ENCODE measurements at places on chromosomes 3 and 15.

DNA sequence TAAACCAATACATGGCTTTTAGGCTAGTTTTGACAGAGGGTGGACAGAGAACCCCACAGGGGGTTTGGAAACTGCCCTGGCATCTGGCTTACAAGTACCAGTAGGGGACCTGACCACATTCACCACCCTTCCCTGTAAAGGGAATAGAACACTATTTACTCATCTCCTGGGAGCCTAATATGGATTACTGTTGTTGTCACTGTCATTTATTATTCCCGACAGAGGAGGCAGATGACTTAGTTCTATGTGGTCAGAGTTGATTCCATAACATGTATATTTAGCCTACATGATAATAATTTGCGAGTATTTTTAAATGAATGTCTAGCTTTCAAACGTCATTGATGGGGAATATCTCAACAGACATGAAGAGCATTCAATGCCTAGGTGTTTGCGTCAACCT lies 15.9 kb downstream of the ZBTB38 start:
- H3K27ac ChIP-seq: no peak overlapping the region
- H3K4me1 ChIP-seq: peaks cover 8% of the 10 kb centered on the region
- DNase-seq: no peak
- H3K36me3 ChIP-seq: no peaks in the 10 kb centered on the region
- H3K4me3 ChIP-seq: no peak overlapping the region

DNA sequence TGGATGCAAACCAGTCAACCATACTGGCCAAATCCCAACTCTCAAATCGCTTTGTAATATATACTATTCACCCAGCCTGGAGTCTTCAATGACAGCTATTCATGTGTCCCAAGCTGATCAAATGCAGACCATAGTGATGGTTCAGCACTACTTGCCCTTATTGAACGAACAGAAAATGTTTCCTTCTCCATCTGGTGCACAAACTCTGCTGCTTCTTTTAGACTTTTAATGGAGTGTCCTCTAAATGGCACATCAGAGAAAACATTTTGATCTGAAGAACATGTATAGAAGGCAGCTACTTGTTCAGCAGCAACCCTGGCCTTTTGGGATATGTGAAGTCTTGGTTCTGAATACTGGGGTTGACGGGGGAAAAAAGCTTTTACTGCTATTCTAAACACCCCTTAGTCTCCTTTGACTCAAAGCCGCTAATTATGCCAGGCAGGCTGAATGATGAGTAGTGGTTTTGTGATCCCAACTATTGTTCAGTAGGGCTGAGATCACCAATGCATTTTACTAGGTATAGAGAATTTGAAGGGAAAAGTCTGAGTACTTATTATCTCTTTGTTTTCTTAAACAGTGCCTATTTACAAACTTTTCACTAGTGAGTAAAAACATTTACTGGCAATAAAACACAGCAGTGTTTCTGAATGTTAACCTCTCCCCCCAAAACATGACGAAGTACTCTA lies 781.2 kb downstream of the ROBO1 start:
- H3K36me3 ChIP-seq: no peaks in the 10 kb centered on the region
- no peak overlapping the region for H3K27ac ChIP-seq
- H3K27me3 ChIP-seq: no peaks in the 10 kb centered on the region
- DNase-seq: no peak

DNA sequence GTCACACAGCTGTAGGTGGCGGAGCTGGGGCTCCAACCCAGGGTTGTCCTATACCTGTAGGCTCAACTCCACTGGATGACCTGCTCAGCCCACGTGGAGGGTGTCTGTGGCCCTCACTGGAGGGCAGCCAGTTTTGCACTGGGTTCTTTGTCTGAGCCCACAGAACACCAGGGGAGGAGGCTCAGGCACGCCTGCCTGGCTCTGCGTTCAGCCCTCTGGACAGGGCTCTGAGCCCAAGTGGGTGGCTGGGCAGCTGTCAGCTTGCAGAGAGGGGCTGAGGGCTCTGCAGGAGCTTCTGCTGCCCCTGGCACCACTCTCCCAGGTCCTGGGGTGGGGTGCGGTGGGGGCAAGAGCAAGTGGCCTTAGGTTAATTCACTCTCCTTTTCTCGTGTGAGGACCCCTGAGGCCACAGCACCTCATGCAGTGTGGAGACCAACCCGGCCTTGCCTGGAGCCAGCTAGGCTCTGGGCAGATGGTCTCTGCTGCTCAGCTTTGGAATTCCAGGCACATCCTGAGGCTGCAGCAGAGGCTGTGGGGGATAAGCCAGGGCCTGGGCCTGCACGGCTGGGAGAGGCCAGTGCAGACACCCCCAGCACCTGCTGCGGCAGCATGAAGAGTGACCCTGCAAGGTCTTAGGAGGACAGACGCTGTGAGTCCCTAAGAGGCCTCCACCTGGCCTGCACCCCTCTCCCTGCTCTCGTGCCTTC lies 23.5 kb downstream of the DUSP7 start:
- DNase-seq: no peak
- no peaks in the 10 kb centered on the region for H3K4me1 ChIP-seq
- no peaks in the 10 kb centered on the region for H3K36me3 ChIP-seq
- no peaks in the 10 kb centered on the region for H3K27me3 ChIP-seq
- no peak overlapping the region for H3K27ac ChIP-seq

- H3K27ac ChIP-seq: peak overlapping the region; percentile 48
- DNase-seq: no peak
- H3K27me3 ChIP-seq: no peaks in the 10 kb centered on the region
These were observed 28.4 kb downstream of the MAPKAPK3 start for GRCh38 chr3:50645378-50645777.

- no peak for DNase-seq
- no peaks in the 10 kb centered on the region for H3K36me3 ChIP-seq
- no peaks in the 10 kb centered on the region for H3K4me1 ChIP-seq
- H3K27me3 ChIP-seq: no peaks in the 10 kb centered on the region
These were observed 91.5 kb downstream of the CD47 start for GRCh38 chr3:107999215-107999775.

GRCh38 chr3:127056281-127056680 lies 73.4 kb downstream of the PLXNA1 start:
- H3K27ac ChIP-seq: no peak overlapping the region
- no peaks in the 10 kb centered on the region for H3K36me3 ChIP-seq
- H3K4me3 ChIP-seq: no peak overlapping the region
- H3K4me1 ChIP-seq: no peaks in the 10 kb centered on the region
- no peaks in the 10 kb centered on the region for H3K27me3 ChIP-seq
- DNase-seq: no peak

- no peaks in the 10 kb centered on the region for H3K27me3 ChIP-seq
- H3K27ac ChIP-seq: no peak overlapping the region
- no peak for DNase-seq
These were observed 150.5 kb downstream of the LPP start for GRCh38 chr3:188304501-188304900.

DNA sequence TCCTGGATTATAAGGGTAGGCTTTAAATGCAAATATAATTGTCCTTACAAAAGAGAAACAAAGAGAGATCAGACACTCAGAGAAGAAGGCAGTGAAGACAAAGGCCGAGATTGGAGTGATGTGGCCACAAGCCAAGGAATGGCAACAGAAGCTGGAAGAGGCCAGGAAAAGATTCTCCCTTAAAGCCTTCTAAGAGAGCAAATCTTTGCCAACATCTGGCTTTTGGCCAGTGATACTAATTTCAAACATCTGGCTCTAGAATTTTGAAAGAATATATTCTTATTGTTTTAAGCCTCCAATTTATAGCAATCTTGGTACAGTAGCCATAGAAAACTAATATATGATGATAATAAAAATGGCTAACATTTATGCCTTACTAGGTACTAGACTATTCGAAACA lies 615.8 kb upstream of the ZNF385D start:
- H3K27ac ChIP-seq: no peak overlapping the region
- no peak for DNase-seq
- H3K4me3 ChIP-seq: no peak overlapping the region
- H3K27me3 ChIP-seq: peaks cover 12% of the 10 kb centered on the region
- H3K4me1 ChIP-seq: peaks cover 3% of the 10 kb centered on the region
- H3K36me3 ChIP-seq: no peaks in the 10 kb centered on the region

- H3K4me3 ChIP-seq: no peak overlapping the region
- DNase-seq: no peak
- H3K36me3 ChIP-seq: no peaks in the 10 kb centered on the region
- peaks cover 6% of the 10 kb centered on the region for H3K4me1 ChIP-seq
- H3K27me3 ChIP-seq: peaks cover 19% of the 10 kb centered on the region
These were observed 121.5 kb upstream of the TSC22D2 start for GRCh38 chr3:150286390-150287147.

GRCh38 chr15:38010395-38010794 lies 76.0 kb downstream of the TMCO5A start:
- no peak overlapping the region for H3K27ac ChIP-seq
- no peak for DNase-seq
- peaks cover 9% of the 10 kb centered on the region for H3K27me3 ChIP-seq
- H3K4me1 ChIP-seq: no peaks in the 10 kb centered on the region
- H3K4me3 ChIP-seq: no peak overlapping the region
- H3K36me3 ChIP-seq: no peaks in the 10 kb centered on the region

DNA sequence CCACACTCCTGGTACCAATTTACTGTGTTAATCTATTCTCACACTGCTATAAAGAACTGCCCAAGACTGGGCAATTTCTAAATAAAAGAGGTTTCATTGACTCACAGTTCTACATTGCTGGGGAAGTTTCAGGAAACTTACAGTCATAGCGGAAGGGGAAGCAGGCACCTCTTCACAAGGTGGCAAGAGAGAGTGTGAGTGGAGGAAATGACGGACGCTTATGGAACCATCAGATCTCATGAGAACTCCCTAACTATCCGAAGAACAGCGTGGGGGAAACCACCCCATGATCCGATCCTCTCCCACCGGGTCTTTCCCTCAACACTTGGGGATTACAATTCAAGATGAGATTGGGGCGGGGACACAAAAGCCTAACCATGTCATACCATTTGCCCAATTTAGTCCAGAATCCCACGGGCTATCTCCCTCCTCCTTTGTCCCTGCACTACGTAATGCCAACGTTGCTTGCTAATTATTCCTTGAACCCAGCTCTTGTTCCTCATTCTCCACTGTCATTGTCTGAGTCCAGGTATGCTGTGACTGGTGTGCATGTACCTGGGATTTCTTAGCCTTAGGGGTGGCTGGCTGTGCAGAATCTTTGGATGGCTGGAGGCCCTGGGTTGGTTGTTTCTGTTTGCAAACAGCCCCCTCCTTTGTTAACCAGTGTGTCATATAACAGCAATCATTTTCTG lies 3.4 kb downstream of the PIGZ start:
- peaks cover 4% of the 10 kb centered on the region for H3K36me3 ChIP-seq
- H3K4me1 ChIP-seq: peaks cover 10% of the 10 kb centered on the region
- H3K27me3 ChIP-seq: peaks cover 27% of the 10 kb centered on the region
- H3K4me3 ChIP-seq: no peak overlapping the region

- no peaks in the 10 kb centered on the region for H3K36me3 ChIP-seq
- H3K27me3 ChIP-seq: no peaks in the 10 kb centered on the region
- H3K27ac ChIP-seq: no peak overlapping the region
- DNase-seq: no peak
- H3K4me3 ChIP-seq: no peak overlapping the region
These were observed 149.6 kb upstream of the TLE3 start for GRCh38 chr15:70247281-70247680.

DNA sequence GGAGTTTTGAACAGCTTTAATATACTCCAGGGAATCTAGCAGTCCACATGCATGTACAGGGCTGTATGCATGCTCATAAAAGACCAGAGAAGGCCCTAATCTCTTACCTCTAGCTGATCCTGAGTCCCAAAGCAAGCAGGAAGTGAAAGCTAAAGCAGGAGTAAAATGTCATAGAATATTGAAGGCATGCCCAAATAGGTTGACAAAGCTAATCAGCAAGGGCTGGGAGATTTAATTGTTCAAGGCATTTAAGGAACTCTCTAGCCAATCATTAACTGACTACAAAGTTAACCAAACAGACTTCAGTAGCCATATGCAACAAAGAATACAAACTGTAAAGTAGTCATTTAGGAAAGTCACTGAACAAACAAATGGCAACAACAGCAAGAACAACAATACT lies 85.8 kb upstream of the KBTBD8 start:
- no peak for DNase-seq
- H3K36me3 ChIP-seq: peaks cover 1% of the 10 kb centered on the region
- H3K27ac ChIP-seq: no peak overlapping the region
- H3K4me3 ChIP-seq: no peak overlapping the region
- H3K27me3 ChIP-seq: peaks cover 6% of the 10 kb centered on the region

DNA sequence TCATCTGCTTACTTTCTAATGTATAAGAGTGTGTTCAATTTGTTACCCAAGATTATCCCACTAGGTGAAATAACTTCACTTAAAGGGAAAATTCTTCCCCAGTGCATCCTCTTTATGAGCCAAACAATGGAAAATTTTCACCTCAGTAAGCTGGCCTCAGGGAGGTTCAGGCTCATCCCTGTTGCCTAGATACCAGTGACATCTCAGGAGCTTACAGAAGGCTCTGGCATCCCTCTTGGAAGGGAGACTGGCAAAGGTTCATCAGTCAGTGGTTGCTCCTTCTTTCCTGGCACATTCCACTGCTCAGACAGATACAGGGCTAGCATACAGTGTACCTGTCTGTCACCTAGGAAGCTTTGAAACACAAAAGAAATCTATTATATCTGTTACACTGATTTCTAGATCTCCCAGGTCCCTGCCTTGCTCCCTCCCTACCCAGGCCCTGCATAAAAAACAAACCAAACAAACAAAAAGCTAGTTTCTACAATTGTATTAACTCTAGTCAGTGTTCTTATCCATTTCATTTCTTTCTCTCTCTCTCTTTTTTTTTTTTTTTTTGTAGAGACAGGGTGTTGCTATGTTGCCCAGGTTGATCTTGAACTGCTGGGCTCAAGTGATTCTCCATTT lies 1.7 kb downstream of the IP6K2 start:
- no peaks in the 10 kb centered on the region for H3K27me3 ChIP-seq
- H3K4me1 ChIP-seq: peaks cover 41% of the 10 kb centered on the region
- H3K36me3 ChIP-seq: peaks cover 18% of the 10 kb centered on the region
- H3K4me3 ChIP-seq: peak overlapping the region; percentile 98
- H3K27ac ChIP-seq: peak overlapping the region; percentile 57

DNA sequence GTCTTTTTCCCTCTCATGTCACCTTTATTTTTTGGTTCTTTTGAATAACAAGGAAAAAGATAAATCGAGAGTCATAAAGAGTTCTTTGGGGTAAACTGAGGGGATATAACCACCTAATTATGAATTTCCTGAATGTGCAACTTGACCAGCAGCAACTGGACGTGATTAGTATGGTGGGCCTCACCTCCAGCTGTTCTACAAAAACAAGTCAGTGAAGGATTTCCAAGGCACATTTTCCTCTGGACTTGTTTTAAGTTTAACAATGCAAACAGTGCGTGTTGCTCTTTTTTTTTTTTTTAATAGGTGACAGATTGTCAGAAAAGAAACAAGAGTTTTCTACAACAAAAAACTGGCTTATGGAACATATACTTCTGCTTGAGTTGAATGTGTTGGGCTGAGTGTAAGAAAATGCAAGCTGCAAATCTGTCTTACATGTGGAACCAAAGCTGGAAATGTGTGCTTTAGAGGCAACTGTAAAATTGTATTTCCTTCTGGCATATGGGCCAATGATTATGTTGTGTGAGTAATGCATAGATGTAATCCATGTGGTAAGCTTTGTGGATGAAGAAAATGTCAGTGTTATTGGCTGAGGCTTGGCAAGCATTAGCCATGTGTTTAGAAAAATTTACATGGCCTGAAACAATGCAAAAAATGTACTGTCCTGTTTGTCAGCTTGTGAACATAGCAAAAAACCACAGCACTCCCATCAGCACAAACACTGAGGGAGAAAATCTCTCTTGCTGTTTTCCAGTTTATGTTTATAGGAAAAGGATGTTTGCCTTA lies 44.5 kb upstream of the FNDC3B start:
- H3K27me3 ChIP-seq: peaks cover 4% of the 10 kb centered on the region
- no peak overlapping the region for H3K4me3 ChIP-seq
- H3K4me1 ChIP-seq: peaks cover 6% of the 10 kb centered on the region

- H3K4me1 ChIP-seq: peaks cover 11% of the 10 kb centered on the region
- peaks cover 9% of the 10 kb centered on the region for H3K36me3 ChIP-seq
- DNase-seq: no peak
- no peak overlapping the region for H3K27ac ChIP-seq
These were observed 119.1 kb downstream of the B3GALNT1 start for GRCh38 chr3:160986069-160986468.

Measured in activated naive CD8-positive, alpha-beta T cell treated with anti-CD3 and anti-CD28 coated beads for 36 hours (primary cell).